T-helper 9 cell (primary cell): ENCODE measurements at places on chromosomes 11 and 22.
A peak's percentile ranks its signal among the peaks of the same experiment; 100 is the strongest.

DNA sequence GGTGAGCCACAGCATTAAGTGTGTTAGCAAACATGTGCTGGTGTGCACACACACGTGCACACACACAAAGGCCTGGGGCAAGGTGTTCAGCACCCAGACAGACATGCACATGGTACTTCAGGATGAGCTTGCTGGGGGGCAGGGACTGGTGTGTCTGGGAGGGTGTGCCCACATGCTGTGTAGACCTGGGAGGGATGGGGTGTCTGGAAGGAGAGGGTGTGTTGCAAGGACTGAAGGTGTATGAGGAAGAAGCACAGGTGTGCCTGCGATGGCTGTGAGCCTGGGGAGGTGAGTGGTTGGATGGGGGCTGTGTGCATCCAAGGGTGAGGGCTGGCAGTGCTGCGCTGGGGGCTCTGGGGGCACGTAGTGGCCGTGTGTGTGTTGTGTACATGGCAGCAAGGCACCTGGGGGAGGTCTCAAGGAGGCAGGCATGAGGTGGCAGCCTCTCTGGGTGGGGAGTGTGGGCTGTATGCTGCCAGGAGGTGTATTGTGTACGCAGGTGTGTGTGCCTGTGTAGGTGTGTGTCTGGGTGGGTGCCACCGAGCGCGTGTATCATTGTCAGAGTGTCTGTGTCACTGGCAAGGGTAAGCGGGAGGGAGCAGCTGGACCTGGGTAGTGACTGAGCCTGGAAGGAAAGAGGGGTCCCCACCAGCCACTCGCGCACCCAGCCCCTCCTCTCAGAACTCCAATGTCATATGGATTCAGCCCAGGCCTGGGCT lies 2.2 kb downstream of the NRXN2 start:
- DNase-seq: no peak

GRCh38 chr11:58845386-58845785 lies 882 bp upstream of the GLYATL2 start:
- DNase-seq: no peak

- DNase-seq: no peak
Measured at GRCh38 chr11:4704790-4705334, 278 bp downstream of the MMP26 start.

GRCh38 chr11:104661471-104661870 lies 236.8 kb downstream of the CASP12 start:
- no peak for DNase-seq

- no peak for DNase-seq
Measured at GRCh38 chr11:11073996-11074395, 216.1 kb upstream of the ZBED5 start.

DNA sequence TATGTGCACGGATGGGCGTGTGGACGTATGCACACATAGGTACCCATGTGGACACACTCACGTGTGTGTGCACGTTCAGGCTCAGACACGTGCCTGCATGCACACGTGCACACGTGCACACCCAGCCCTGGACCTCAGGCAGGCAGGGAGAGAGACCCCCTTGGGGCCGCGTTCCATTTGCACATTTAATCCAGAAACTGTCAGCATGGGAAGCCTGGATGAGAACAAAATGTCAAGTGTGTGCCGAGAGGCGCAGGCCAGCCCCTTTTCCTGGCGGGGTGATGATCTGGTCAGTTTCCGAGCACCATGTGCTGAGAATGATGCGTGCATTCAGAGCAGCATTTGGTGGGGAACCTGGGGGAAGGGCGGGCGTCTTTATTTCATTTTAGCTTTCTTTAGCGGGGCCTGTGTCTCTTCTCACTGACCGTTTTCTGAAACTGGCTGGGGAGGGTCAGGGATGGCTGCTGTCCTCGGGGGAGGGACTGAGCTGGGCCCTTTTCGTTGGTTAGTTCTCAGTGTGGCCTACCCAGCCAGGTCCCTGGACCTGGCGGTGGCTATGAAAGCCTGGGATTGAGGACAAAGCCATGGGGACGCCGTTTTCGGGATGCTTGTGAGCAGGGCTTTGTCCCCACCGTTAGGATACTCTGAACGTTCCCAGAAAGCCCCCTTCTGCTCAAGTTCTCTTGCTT lies 96.3 kb downstream of the KCNQ1 start:
- DNase-seq: no peak

DNA sequence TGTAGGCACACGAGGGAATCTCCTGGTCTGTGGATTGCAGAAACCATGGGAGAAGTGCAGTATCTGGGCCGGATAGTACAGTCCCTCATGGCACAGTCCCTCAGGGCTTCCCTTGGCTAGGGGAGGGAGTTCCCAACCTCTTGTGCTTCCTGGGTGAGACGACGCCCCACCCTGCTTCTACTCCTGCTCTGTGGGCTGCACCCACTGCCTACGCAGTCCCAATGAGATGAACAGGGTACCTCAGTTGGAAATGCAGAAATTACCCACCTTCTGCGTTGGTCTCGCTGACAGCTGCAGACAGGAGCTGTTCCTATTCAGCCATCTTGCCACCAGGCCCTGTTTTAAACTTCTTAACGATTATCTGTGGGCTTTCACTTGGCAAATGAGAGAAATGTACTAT lies 157.2 kb upstream of the CARD18 start:
- no peak for DNase-seq

GRCh38 chr11:129881570-129882170 lies 13.7 kb downstream of the NFRKB start:
- peak; percentile 15 for DNase-seq

- DNase-seq: no peak
Measured at GRCh38 chr22:43396934-43397457, 14.8 kb upstream of the MPPED1 start.

- no peak for DNase-seq
Measured at GRCh38 chr11:119254239-119254638, 48.1 kb downstream of the CBL start.

DNA sequence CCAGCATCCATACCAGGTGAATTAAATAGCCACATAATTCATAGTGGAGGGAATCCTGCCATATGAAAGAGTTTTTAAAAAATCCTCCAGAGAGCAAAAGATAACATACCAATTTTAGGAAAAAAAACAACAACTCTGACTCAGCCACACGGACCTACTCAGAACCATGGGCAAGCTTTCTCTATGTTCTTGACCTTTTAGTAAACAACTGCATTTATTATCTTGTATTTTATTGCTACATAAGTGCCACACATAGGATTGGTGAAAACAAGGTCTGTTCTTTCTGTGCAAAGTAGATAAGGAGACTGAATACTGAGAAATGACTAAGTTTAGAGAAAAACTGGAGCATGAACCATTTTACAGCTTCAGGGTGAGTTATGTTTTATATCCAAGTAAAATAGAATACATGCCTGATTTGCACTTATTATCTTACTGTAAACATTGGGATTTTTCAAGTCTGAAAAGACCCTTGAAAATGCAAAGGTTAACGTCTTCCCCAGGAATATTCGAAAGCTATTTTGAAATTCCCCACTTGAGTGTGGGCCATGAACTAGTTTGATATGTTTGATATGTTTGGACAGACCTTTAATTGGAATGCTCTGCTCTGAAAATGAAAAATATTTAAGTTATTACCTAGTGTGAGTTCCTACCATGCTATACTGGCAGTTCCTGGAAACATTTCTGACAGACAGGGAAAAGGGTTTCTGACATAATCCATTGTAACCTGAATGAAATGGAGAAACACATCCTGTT lies 89.5 kb upstream of the DDI1 start:
- DNase-seq: no peak

GRCh38 chr11:83717537-83717936 lies 431.4 kb upstream of the CCDC90B start:
- no peak for DNase-seq

DNA sequence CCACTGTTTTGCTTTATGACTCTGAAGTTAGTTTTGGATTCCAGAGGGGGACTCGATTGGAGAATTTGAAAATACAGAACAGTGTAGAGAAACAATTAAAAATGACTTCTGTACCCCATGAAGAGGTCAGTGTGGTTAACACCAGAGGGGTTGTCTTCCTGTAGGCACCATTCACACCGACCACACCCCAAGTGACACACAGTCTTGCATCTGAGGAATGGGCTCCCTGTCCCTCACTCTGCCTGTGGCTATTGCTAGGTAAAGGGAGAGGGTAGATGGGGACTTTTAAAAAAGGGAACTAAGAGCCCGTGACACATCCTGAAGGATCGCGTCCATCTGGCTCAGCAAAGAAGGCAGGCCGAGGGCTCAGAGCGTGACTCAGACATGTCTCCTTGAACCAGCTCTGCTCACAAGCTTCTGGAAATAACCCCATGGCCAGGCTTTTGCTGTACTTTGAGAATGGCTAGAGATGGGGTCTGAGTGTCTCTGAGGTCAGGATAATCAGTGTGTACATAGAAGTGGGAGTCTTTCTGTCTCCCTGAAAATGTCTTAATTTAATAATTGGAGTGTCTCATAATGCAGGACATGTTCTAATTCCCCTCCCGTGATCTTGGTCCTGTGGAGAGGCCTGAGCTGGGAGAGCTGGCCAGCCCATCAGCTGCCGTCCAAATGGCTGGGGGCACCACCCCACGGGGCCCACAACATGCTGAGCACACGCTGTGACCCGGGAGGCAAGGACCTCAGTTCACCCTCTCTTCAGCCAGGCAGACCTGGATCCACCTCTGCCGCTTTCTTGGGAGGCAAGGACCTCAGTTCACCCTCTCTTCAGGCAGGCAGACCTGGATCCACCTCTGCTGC lies 39.3 kb downstream of the SGSM1 start:
- DNase-seq: no peak

DNA sequence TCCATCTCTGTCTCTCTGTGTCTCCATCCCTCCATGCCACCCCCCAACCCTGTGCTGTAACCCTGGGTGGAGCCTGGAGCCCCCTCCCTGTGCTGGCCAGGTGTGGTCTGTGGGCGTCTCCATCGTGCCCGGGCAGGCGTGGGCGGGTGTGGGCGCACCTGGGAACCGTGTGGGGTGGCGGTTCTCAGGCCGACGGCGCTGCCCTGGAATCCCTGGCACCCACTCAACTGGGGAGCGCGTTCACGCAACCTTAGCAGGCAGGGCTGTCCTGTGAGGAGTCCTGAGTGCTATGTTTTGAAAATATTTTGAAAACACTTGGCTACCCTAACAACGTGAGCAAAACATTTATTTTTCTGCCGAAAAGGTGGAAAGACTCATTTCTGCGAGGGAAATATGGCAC lies 4.7 kb downstream of the TNNT3 start:
- DNase-seq: no peak

GRCh38 chr22:41781507-41781906 lies 19.0 kb upstream of the CCDC134 start:
- DNase-seq: peak; percentile 3

DNA sequence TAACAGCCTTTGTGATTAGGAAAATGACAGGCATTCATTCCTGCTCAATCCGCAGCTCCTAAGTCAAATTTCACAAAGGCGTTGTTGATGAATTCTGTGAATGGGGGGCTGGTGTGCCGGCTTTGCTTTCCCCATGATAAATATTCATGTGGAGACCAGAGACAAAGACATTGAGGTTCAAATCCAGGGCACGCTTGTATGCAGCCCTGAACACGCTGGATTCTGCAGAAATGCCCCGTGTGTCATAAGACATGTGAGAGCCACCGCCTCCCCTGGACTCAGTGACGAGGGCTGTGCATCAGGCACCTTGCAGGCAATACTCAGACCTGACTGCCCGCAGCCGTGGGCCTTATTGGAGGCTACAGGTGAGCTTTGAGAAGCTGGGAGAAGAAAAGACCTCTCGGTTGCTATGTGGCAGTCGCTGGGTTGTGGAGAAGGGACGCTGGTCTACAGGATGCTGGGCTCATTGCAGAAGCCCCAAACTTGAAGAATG lies 906.2 kb downstream of the BRD1 start:
- no peak for DNase-seq
